ENCODE measurements at places on chromosomes 16 and 17.
A peak's percentile ranks its signal among the peaks of the same experiment; 100 is the strongest.

GRCh38 chr17:59617156-59617732, 2.5 kb upstream of the CLTC start:
- H3K27me3 ChIP-seq: peaks cover 26% of the 10 kb centered on the region
- H3K27ac ChIP-seq: peak overlapping the region; percentile 98
- H3K36me3 ChIP-seq: no peaks in the 10 kb centered on the region
- H3K4me3 ChIP-seq: no peak overlapping the region

- H3K27me3 ChIP-seq: no peaks in the 10 kb centered on the region
- no peak for DNase-seq
- no peak overlapping the region for H3K27ac ChIP-seq
- H3K36me3 ChIP-seq: no peaks in the 10 kb centered on the region
These were observed 6.1 kb downstream of the GAST start for GRCh38 chr17:41718287-41718645.

DNA sequence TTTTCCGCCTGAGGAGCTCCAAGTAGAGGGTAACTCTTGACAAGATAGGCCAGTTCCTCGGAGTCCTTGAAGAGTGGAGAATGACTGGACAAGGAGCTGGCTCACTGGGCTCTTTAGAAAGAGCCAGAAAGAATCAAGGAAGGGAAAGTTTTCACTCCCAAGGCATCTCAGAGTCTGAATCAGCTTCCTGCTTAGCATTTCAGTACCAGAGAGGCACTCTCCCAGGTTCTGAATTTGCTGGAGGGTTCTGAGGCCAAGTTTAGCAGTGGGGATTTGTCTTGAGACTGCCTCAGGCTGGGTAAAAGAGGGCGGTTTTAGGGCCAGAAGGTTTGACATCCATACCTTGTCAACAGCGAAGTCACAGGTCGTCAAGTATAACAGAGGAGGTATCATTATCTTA, 25.5 kb downstream of the GP2 start:
- no peak for DNase-seq
- no peak overlapping the region for H3K27ac ChIP-seq
- H3K4me1 ChIP-seq: no peaks in the 10 kb centered on the region
- H3K4me3 ChIP-seq: no peak overlapping the region
- H3K27me3 ChIP-seq: peaks cover 3% of the 10 kb centered on the region

DNA sequence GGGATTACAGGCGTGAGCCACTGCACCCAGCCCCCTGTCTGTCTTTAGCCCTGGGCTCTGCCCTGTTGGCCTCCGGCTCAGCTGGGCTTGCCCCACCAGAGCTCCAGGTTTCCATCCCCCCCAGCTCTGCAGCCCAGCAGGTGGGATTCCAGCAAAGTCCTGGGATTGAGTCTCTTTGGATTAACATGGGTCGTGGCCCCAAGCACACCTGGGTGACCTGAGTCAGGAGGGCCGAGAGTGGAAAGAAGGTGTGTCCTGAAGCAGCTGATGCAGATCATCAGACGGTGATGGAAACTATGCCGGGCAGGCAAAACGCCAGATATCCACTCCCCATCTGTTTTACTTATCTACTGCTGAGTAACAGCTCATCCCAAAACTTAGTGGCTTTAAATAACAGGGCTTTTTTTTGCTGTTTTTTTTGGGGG, 72.5 kb downstream of the KNOP1 start:
- no peak overlapping the region for H3K4me3 ChIP-seq
- H3K27me3 ChIP-seq: no peaks in the 10 kb centered on the region
- H3K36me3 ChIP-seq: peaks cover 48% of the 10 kb centered on the region
- no peak for DNase-seq
- H3K4me1 ChIP-seq: peaks cover 2% of the 10 kb centered on the region
- H3K27ac ChIP-seq: no peak overlapping the region

GRCh38 chr16:70760221-70760620, 40.7 kb downstream of the VAC14 start:
- H3K36me3 ChIP-seq: peaks cover 30% of the 10 kb centered on the region
- H3K27me3 ChIP-seq: peaks cover 1% of the 10 kb centered on the region
- no peak for DNase-seq
- H3K4me3 ChIP-seq: no peak overlapping the region

GRCh38 chr17:62062944-62063343, 2.1 kb downstream of the MED13 start:
- H3K4me3 ChIP-seq: peak overlapping the region; percentile 98
- H3K36me3 ChIP-seq: peaks cover 11% of the 10 kb centered on the region
- peak overlapping the region; percentile 92 for H3K27ac ChIP-seq
- peaks cover 10% of the 10 kb centered on the region for H3K27me3 ChIP-seq
- H3K4me1 ChIP-seq: peaks cover 55% of the 10 kb centered on the region

DNA sequence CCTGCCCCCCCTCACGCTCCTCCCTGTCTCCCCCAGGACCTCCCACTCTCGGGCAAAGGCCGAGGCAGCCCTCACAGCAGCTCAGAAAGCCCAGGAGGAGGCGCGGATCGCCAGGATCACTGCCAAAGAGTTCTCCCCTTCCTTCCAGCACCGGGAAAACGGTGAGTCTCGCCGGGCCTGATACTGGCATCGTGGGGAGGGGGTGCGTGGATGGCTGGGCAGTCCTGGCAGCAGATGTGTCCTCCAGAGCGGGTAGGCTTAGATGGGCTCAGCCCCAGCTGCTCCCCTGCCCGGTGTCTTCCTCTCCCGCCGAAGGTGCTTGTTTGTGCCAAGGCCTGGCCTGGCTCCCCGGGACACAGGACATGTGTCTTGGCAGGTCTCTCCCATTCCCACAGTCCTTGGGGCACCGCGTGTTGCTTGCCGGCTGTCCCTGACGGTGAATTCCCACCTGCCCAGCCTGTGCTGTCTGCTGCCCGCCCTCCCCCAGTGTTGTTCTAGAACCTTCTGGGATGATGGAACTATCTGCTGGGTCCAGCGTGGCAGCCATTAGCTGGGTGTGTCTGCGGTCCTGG, 81.6 kb downstream of the KLHDC4 start:
- no peaks in the 10 kb centered on the region for H3K36me3 ChIP-seq
- H3K27me3 ChIP-seq: peaks cover 9% of the 10 kb centered on the region
- H3K4me3 ChIP-seq: no peak overlapping the region
- peaks cover 4% of the 10 kb centered on the region for H3K4me1 ChIP-seq
- no peak overlapping the region for H3K27ac ChIP-seq
- DNase-seq: no peak

DNA sequence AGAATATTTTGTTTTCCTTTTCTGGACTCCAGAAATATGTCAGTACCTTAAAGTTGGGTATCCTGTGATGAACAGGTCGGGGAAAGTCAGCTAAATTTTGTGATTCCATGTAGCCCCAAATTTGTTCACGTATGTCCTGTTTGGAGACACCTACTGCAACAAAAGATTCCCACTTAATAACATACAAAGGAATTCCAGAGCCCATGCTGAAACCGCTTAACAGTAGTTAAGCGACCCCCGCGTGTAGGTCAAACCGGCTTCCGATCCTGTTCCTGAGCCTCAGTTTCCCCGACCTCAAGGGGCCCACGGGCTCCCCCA, 477 bp downstream of the MTHFSD start:
- peaks cover 25% of the 10 kb centered on the region for H3K4me1 ChIP-seq
- no peak for DNase-seq
- H3K27me3 ChIP-seq: peaks cover 10% of the 10 kb centered on the region
- peaks cover 4% of the 10 kb centered on the region for H3K36me3 ChIP-seq
- H3K4me3 ChIP-seq: peak overlapping the region; percentile 96
- peak overlapping the region; percentile 94 for H3K27ac ChIP-seq

GRCh38 chr16:29646947-29647346, 16.1 kb upstream of the SPN start:
- H3K27me3 ChIP-seq: no peaks in the 10 kb centered on the region
- no peak overlapping the region for H3K27ac ChIP-seq
- peaks cover 27% of the 10 kb centered on the region for H3K4me1 ChIP-seq
- H3K36me3 ChIP-seq: no peaks in the 10 kb centered on the region
- DNase-seq: no peak

- H3K4me1 ChIP-seq: no peaks in the 10 kb centered on the region
- no peak overlapping the region for H3K27ac ChIP-seq
- DNase-seq: no peak
- H3K27me3 ChIP-seq: peaks cover 3% of the 10 kb centered on the region
- H3K4me3 ChIP-seq: no peak overlapping the region
- no peaks in the 10 kb centered on the region for H3K36me3 ChIP-seq
These were observed 33.1 kb downstream of the ZNF469 start for GRCh38 chr16:88415713-88416323.

GRCh38 chr16:525520-526180, 1.9 kb upstream of the CAPN15 start:
- H3K36me3 ChIP-seq: no peaks in the 10 kb centered on the region
- peaks cover 35% of the 10 kb centered on the region for H3K4me1 ChIP-seq
- H3K27me3 ChIP-seq: peaks cover 3% of the 10 kb centered on the region

DNA sequence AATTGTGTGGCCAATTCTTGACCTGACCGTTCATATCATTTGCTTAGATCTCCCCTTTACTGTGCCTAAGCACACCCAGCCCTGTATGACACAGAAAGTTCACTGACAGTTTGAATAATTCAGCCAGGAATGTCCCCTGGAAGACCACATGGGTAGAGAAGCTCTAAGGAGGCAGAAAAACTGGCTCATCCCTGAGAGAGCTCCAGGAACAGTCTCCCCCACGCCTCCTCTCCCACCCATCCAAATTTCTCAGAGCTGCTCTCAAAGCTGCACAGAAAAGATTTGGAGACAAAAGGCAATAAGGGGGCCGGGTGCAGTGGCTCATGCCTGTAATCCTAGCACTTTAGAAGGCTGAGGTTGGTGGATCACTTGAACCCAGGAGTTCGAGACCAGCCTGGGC, 11.2 kb downstream of the PRAC1 start:
- no peak overlapping the region for H3K4me3 ChIP-seq
- no peak for DNase-seq
- H3K27me3 ChIP-seq: peaks cover 13% of the 10 kb centered on the region
- H3K27ac ChIP-seq: no peak overlapping the region
- H3K4me1 ChIP-seq: no peaks in the 10 kb centered on the region
- no peaks in the 10 kb centered on the region for H3K36me3 ChIP-seq

DNA sequence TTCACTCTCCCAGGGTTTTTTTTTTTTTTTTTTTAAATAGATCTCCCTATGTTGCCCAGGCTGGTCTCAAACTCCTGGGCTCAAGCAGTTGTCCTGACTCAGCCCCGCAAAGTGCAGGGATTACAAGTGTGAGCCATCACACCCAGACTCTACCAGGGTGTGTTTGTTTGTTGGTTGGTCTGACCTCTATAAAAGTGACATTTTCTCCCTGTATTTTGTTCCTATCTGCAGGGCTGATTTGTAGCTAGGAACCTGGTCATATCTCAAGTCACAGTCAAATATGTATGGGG, 46.3 kb upstream of the B4GALNT2 start:
- H3K27ac ChIP-seq: peak overlapping the region; percentile 64
- no peaks in the 10 kb centered on the region for H3K36me3 ChIP-seq
- no peak overlapping the region for H3K4me3 ChIP-seq
- H3K27me3 ChIP-seq: peaks cover 7% of the 10 kb centered on the region

DNA sequence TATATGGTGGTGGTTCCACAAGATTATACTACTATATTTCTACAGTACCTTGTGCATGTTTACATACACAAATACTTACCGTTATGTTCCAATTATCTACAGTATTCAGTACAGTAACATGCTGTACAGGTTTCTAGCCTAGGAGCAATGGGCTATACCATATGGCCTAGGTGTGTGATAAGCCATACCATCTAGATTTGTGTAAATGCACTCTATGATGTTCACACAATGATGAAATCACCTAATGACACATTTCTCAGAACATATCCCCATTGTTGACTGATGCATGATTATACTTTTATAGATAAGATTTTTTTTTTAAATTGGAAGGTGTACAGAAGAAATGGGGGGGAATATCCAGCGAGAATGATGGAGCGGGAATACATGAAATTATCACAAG, 123.0 kb upstream of the TOB1 start:
- H3K27ac ChIP-seq: no peak overlapping the region
- H3K4me3 ChIP-seq: no peak overlapping the region
- no peaks in the 10 kb centered on the region for H3K4me1 ChIP-seq
- DNase-seq: no peak

DNA sequence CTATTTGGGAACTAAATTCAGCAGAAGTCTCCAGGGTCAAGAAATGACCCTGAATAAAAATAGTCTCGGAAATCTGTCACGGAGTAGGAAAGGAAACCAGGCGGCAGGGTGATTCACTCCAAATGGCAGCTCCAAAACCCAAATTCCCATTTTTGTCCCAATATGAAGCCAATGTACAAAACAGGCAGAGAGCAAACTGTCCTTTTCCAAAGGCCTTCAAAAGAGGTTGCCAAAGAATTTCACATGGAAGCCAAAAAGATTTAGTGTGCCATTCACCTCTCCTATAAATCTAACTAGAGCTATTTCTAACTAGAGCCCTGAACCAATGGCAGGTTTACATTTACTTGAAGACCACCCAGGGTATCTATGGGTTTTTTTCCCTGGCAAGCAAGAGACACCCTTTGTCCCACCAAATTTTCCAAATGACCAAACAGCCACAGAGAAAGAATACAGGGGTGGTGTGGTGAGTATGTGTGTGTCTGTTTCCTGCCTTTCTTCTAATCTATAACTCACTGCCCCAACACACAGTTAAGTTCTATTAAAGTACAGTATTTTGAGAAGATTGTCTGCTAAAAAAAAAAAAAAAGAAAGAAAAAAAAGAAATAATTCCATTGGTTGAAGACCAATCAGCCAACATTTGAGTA, 6.8 kb downstream of the MYO1D start:
- H3K4me3 ChIP-seq: no peak overlapping the region
- H3K27ac ChIP-seq: no peak overlapping the region
- peaks cover 11% of the 10 kb centered on the region for H3K27me3 ChIP-seq
- DNase-seq: no peak
- no peaks in the 10 kb centered on the region for H3K4me1 ChIP-seq

DNA sequence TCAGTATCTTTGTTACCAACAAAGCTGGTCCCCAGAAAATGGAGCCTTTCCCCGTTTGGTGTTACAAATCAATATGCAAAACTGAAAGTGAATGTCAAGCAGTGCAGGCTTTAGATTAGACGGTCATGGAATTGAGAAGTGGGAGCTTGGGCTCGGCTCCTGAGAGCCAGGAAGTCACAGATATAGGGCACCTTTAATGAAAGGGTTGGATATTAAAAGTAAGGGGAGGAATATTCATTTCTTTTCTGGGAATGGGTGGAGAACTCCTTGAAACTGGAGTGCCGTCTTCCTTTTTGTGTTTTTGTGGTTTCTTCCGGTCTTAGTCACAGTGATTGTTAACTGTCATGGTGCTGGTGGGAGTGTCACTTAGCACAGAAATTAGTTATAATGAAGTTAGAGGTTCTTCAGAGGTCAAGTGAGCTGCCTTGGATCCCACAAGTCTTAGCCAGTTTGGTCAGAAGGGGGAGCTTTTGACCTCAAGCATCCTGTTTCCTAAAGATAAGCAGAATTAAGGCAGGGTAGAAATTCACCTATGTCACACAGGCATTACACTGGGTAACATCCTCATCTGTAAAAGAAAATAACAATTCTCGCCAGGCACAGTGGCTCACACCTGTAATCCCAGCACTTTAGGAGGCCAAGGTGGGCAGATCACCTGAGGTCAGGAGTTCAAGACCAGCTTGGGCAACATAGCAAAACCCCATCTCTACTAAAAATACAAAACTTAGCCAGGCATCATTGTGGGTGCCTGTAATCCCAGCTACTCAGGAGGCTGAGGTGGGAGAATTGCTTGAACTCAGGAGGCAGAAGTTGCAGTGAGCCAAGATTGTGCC, 9.6 kb upstream of the EIF1 start:
- peak overlapping the region; percentile 99 for H3K27ac ChIP-seq
- H3K4me3 ChIP-seq: peak overlapping the region; percentile 84
- no peaks in the 10 kb centered on the region for H3K27me3 ChIP-seq

GRCh38 chr17:42005166-42005565, 12.1 kb downstream of the DNAJC7 start:
- H3K27me3 ChIP-seq: peaks cover 1% of the 10 kb centered on the region
- H3K4me1 ChIP-seq: peaks cover 69% of the 10 kb centered on the region
- DNase-seq: no peak
- no peak overlapping the region for H3K27ac ChIP-seq
